ENCODE measurements at places on chromosomes 7 and 10.

GRCh38 chr10:49264177-49264677, 34.7 kb upstream of the C10orf71 start:
- no peak for DNase-seq

GRCh38 chr7:110786328-110786965, 304.5 kb upstream of the LRRN3 start:
- no peak for DNase-seq

- no peak for DNase-seq
Measured at GRCh38 chr10:80356989-80357850, 639 bp downstream of the DYDC2 start.

DNA sequence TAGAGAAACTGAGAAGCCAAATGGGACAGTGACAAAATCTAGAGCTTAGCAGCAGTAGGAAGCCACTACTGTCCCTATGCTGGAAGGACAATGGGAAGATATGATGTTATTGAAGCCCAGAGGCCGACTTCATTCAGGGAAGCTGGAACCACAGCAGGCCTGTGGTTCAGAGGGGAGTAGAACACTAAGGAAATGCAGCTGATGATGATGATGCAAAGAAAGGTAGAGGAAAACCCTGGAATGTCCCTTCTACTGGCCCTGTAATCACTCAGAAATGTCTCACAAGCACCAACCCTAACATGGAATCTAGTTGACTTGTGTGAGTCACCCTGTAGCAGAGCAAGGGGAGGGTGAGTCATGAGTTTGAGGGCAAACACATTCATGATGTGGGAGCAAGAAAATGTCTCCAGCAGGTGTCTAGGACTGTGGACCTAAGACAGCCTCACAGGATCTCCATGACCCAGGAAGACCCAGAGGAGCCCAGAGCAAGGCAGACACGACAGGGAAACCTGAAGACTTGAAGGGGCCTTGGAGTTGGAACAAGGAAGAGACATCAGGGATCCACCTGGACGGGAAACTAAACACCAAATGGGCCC, 37.0 kb upstream of the LRRC17 start:
- peak; percentile 84 for DNase-seq

DNA sequence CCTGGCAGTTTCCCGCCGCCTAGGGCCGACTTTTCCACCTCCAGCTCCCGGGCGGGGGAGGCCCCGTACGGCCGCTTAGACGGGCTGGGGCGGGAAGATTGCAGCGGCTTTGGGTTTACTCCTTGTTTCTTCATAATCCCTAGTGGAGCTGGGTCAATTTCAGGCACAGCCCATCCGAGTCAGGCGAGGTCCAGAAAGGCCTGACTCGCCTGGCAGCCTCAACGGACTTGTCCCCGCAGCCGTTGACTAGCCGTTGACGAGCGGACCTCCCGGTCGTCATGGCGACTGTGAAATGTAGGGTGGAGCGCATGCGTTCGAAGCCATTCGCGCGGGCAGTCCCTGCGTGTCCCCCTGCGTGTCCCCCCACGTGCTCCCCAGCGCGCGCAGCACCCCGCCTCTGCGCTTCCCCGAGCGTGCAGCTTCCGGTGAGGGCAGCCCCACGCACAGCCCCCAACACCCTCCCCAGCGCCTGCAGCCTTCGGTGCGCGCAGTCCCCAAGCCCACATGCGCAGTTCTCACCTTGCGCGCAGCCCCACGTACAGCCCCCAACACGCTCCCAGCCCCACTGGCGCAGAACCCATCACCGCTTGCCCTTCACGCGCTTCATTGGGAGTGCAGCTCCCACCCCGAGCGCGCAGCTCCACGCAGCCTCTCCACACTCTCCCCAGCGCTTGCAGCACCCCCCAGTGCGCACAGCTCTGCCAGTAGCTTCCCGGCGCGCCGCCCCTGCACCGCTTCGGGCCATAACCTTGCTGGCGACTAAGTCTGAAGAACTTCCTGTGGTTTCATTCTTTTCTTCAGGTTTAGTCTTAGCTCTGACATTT, 67.8 kb downstream of the TBX20 start:
- DNase-seq, result no peak

- DNase-seq, result no peak
Measured at GRCh38 chr7:155881471-155882350, 69.4 kb upstream of the SHH start.

- DNase-seq, result no peak
Measured at GRCh38 chr10:96992721-96993120, 160.6 kb downstream of the LCOR start.

- DNase-seq, result peak; percentile 95
Measured at GRCh38 chr10:14959221-14960057, at the start of gene MEIG1. MEIG1 (plus strand) TSS chr10:14959388; CDS start chr10:14966469, 7,081 bp downstream.

GRCh38 chr7:116098175-116098574, 67.6 kb upstream of the TFEC start:
- no peak for DNase-seq

GRCh38 chr7:134750083-134751062, 29.1 kb upstream of the CALD1 start:
- peak; percentile 11 for DNase-seq

DNA sequence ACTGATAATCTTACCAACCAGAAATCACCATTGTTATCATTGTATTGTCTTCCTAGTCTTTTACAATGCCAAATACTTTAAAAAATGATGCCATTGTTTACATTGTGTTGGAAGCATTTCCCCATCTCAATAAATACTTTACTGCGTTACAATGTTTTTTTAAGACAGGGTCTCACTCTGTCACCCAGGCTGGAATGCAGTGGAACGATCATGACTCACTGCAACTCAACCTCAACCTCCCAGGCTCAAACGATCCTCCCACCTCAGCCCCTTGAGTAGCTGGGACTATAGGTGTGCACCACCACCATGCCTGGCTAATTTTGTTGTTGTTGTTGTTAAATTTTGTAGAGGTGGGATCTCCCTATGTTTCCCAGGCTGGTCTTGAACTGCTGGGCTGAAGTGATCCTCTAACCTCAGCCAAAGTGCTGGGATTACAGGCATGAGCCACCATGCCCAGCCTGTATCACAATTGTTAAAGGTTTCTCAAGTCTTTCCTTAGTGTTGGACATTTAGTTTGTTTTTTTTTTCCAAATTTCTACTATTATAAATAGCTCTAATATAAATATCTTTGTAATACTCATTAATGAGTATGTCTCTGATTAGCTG, 13.5 kb downstream of the LRMDA start:
- DNase-seq, result no peak

GRCh38 chr10:82148764-82149163, 273.8 kb downstream of the NRG3 start:
- DNase-seq, result no peak

- no peak for DNase-seq
Measured at GRCh38 chr7:35374858-35375257, 121.0 kb upstream of the TBX20 start.

DNA sequence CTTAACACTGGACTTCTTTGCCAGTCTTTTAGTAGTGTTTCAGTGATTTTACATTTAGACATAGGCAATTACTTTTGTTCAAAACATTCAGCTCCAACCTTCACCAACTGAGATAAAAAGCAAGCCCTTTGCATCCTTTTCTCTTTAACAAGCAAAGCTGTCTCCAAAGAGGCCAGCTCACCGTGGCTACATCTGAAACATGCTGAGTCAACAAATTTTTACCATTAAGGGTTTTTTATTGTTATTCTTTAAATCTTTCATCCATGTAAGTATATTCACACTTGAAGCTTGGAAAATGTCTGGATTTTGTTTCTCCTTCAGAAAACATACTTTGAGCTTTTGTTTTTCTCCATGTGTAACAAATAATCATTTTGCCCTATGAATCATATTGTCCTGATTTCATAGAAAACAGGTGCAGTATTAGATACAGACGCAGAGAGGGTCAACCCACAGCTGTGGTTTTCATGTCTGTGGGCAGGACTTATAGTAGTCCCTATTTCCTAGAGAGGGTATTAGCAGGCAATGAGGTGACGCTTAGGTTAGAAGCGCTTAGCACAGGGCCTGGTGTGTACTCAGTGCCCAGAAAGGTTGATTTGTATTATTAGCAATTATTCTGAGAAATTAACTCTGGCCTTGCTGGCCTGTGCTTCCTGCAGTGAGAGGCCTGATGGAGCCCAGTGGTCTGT, 99.5 kb downstream of the MKI67 start:
- no peak for DNase-seq

- DNase-seq, result no peak
Measured at GRCh38 chr10:78066012-78066411, 32.3 kb downstream of the RPS24 start.

- DNase-seq, result no peak
Measured at GRCh38 chr10:48777110-48777509, 92.4 kb downstream of the WDFY4 start.

DNA sequence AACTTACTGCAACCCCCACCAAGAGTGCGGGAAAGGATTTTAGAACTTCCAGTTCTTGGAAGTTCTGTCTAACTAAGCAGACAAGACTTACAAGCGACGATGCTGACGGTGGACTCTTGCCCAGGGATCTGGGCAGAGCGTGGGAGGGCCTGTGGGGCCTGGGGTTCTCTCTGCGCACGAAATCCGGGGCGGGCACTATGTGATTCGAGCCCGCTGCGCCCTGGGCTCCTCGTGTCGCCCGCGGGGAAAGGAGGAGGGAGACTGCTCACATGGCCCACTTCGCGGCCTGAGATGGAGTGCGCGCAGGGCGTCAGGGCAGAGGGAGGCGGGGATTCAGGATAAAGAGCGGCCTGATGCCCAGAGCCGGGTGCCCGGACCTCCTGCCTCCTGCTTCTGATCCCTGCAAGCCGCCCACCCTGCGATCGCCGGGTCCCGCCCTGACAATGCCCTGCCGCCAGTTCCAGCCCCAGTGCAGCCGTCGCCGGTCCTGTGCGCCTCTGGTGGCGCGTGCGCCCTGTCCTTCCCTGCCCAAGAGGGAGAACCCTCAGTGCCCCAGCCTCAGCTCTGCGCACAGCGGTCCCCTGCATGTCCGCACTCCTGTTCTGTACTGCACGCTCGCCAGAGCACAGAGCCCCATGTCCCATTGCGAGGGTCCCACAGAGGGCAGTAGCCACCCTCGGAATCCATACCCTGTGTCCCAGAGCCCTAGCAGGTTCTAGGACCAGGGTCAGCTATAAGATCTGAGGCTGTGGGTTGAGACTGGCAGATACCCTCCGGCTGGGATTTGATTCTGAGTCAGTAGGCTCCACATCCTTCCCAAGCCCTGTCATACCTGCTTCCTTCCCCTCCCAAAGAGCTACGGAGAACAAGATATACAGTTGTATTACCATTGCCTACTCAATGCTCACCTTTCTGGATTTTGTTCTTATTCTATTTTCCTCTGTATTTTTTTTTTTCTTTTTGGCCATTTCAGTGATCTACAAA, 99.4 kb upstream of the TMEM106B start:
- peak; percentile 48 for DNase-seq

DNA sequence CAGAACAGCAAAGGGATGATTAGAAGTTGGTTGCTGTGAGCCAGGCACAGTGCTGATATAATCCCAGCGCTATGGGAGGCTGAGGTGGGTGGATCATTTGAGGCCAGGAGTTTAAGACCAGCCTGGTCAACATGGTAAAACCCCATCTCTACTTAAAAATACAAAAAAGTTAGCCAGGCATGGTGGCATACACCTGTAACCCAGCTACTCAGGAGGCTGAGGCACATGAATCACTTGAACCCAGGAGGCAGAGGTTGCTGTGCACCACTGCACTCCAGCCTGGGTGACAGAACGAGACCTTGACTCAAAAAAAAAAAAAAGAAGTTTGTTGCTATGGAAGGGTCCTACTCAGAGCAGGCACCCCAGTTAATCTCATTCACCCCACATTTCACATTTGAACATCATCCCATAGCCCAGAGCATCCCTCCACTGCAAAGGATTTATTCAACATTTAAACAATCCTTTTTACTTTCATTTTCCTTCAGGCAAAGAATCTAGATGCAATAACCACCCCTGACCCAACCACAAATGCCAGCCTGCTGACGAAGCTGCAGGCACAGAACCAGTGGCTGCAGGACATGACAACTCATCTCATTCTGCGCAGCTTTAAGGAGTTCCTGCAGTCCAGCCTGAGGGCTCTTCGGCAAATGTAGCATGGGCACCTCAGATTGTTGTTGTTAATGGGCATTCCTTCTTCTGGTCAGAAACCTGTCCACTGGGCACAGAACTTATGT, 4.1 kb downstream of the IL6 start:
- peak; percentile 89 for DNase-seq

DNA sequence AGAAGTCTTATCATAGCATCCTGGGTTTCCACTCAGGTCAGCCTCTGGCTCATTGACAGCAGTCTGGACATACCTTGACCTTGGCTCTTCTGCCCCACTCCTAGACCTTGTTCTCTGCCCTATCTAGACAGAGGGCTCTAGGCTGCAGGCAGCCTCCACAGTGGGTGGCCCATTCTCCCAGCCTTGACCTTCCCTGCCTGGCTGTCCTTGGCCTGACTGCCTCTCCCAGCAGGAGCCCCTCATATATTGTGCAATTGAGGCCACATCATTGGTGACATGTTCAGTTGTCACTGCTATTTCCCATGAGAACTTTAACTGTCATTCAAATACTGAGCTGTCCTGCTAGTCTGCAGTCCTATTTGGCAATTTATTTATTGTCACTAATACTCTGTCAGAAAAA, 503.4 kb downstream of the PLXNA4 start:
- DNase-seq, result no peak

- DNase-seq, result no peak
Measured at GRCh38 chr7:118872568-118872967, 648.1 kb downstream of the ANKRD7 start.

Measured in fibroblast of gingiva (primary cell).